WTC11 (cell line): ENCODE measurements at places on chromosomes 16 and 17.

GRCh38 chr17:15361151-15361550 is 19.8 kb upstream of the TEKT3 start:
- no peak for DNase-seq

GRCh38 chr17:13635951-13636350 is 34.2 kb upstream of the HS3ST3A1 start:
- DNase-seq, result no peak

DNA sequence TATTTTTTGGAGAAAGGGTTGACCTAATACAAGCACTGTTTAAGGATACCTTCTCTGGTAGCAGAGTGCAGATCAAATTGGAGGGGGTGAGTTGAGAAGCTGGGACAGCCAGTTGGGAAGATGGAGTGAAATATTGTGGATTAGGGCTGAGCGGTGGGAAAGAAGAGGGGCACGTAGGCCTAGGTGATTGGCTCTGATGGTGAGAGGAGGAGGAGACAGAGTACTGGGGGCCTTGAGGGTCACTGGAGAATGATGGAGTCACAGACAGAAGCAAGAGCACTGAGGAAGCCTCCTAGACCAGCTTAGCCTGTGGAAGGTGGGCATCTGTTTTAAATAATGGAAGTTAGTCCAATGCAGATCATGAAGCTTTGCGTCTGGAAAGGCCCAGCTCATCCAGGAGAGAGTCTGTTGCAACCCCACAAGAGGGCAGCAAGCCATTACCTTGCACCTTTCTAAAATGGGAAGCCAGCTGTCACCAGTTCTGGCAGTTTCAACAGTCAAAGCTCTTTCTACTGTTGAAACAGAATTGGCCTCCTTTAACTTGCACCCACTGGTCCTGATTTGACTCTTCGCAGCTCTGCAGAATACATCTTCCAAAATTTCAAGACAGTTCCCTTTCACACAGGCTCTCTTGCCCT is 11.8 kb downstream of the SLC9A5 start:
- DNase-seq, result no peak

- DNase-seq, result no peak
Measured at GRCh38 chr17:61729690-61730268, 133.5 kb downstream of the BRIP1 start.
